Frontal cortex (tissue), 4 donors: ENCODE measurements at places on chromosomes 4 and X. TPM values are rescaled to one million over a fixed set of nuclear protein-coding genes. Genes with fewer than 3 reads are reported as not detected.

AKAP14 gene
- not detected for total RNA-seq

- no peak for DNase-seq
Observed at GRCh38 chrX:39157796-39158195, 356.5 kb downstream of the MID1IP1 start.

KIAA1210 gene
- total RNA-seq: under 0.01 TPM

DNA sequence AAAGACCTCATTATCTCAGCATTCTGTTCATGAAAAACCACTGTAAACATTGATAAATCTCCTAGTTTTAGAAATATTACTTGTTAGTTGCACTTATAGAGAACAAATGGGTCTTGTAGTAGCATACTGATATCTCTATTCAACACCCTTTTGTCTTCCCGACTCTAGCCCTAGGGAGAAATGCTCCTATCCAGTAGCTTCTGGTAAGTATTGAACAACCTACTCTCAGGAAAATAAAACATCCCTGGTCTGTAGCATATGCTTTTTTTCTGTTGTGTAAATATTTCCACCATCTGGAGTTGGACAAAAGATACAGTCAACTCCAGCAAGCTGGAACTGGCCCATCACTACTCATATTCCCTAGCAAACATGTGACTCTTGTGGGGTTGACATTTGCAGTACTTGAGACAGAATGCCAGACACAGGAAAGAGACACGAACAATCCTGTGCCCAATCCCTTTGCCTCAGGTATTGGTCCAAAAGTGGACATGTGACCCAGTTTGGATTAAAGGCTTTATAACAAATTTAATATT lies 188.2 kb downstream of the GC start:
- DNase-seq: no peak

GRCh38 chr4:15963001-15963451 lies at the start of gene FGFBP2:
TSS of gene FGFBP2 (minus strand) at chr4:15963175. CDS start at chr4:15963129, 46 bp downstream.
- no peak for DNase-seq

MGARP gene
- total RNA-seq: 0.82 TPM

STS gene
- total RNA-seq: 2.9 TPM

DNA sequence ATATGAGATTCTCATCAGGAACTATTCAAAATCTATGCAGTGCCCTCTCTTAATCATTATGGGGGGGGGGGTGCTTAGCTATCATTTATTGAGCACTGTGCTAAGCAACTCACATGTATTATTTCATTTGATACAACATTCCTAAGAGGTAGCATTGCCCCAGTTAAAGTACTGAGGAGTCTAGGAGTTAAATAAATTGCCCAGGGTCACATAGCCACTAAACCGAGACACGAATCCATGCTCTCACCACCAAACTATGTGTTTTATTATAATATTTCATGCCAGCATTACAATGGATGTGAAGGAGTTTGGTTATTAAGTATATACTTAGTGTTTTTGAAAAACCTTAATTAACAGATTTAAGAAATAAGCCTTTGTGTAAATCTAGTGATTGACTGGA lies 131.4 kb downstream of the CBR4 start:
- no peak for DNase-seq

- DNase-seq: no peak
Observed at GRCh38 chr4:113760094-113760794, 1.3 kb downstream of the CAMK2D start.

DNA sequence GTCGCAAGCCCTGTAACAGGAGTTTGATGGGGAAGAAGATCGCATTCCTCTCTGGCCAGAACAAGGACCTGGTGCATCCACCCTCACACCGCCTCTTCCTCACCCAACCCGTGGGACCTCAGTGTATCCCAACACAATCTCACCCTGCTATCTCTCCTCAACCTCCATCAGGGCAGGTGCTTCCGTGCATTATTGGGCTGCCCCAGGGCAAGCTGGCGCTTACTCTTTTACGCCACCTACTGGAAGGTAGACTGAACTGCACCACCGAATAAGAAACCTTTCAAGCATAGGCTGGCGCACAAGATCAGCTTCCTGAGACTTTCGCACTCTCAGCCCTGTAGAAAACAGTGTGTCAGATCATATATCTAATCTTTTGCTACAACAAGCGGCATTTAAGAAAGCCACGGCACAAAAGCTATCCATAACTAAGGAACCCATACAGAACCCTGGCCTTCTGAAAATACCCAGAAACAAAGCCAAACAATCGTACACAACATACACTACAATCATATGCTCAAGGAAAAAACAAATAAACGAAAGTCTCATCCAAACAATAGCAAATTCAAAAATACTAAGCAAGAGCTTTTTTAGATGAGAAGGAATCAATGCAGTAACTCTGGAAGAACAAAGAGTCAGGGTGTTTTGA lies 209.3 kb downstream of the UGT8 start:
- no peak for DNase-seq

DNA sequence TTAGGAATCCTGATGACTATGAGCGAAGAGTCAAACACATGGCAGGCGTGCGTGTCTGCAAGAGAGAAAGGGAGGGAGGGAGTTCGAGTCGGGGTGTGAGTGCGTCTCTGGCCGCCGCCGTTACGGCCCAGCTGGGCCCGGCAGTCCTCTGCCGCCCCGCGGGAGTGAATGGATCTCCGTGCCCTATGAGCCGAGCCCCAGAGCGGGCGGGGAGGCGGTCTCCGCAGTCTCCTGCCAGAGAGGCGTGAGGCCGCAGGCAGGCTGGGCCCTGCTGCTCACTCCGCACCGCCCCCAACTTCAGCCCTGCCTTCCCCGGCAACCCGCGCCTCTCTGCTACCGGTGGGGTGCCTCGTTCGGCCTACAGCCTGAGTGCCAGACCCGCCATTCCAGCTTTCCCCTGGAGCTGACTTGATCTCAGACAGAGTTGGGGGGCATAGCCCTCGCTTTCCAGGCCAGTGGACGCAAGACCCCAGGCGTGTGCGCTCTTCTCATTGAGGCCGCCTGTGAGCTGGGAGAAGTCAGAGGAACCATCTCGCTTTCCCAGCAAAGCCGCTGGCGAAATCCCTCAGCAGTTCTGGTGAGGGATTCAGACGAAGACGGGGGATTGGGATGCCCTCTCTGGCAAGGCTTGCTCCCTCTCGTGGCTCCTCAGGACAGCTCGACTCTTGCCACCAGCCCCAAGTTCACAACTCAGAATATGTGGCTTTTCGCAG lies 1.4 kb downstream of the SLC16A2 start:
- DNase-seq: peak; percentile 49

DNA sequence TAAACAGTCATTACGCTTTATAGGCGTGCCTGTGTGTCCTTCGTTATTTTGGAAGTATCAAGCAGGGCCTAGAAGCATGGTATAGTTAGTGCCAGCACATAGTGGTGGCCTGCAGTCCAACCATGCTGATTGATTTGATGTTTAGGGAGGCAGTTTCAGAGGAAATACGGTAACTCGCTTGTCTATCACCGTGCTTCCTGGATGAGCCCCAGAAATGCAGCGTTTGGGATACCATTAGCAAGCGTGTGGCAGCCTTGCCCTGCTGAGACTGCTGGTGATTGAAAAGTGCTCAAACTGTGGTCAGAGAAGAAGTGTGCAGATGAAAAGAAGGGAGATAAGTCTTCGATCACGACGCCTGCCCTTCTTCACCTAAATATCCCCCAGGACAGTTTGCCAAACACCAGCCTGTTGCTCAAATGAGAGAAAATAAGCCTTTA lies 158.4 kb downstream of the CHIC2 start:
- DNase-seq: no peak

AWAT2 gene
- not detected for total RNA-seq
